Amygdala (tissue), 56 donors: ENCODE measurements at places on chromosomes 2 and 18.
A peak's percentile ranks its signal among the peaks of the same experiment; 100 is the strongest.

DNA sequence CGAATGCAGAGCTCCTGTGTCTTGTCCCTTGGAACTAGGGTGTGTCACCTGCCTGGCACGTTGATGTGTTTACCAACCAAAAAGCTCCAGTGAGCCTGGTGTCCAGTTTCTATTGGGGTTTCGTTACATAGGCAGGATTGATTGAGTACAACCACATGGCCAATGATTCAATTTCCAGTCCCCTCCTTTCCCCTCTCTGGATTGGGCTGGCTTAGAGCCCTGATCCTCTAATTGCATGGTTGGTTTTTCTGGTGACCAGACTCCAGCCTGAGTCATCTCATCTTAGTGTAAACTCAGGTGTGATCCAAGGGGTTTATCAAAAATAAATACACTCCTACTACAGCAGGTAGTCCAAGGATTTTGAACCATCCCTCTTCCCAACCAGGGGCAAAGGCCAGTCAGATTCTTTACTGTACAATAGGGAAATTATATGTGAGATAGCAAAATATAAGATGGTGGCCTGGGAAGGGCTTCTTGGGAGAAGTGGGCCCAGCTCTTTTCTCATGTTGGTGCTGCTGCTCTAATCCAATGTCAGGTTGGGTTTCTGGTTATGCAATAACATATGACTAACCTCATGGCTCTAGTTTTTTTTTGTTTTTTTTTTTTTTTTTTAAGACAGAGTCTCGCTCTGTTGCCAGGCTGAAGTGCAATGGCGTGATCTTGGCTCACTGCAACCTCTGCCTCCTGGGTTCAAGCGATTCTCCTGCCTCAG lies 64.7 kb upstream of the MGAT5 start:
- DNase-seq = no peak

DNA sequence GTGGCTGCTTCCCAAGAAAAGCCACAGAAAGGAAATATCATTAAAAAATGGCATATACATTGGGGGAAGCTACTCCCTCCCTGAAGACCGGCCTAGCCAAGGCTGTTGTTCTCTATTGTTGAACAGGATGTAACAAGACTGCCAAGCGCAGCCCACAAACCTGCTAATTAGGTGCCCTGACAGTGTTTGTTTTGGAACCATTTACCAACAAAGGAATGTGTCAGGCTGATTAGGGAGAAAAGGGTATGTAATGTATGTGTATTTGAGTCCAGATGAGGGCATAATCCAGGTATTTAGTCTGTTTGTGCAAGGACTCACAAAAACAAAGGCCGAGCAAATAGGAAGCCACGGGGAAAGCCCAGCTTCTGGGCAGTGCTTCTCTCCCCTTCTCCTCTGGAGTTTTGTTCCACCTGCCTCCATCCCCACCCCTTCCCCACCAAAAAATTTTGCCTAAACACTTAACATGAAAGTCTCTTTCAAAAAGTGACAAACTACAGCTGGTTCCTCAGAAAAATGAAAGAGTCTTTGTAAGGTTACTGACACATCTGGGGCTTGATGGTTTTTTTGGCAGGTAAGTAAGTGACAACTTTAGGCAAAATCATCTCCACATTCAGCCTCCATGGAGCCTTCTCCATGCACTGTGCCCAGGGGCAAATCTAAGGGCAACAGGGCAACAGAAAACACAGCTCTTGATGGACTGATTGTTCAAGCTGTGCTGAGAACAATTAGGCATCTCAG lies 78.3 kb upstream of the FZD5 start:
- DNase-seq = no peak

DNA sequence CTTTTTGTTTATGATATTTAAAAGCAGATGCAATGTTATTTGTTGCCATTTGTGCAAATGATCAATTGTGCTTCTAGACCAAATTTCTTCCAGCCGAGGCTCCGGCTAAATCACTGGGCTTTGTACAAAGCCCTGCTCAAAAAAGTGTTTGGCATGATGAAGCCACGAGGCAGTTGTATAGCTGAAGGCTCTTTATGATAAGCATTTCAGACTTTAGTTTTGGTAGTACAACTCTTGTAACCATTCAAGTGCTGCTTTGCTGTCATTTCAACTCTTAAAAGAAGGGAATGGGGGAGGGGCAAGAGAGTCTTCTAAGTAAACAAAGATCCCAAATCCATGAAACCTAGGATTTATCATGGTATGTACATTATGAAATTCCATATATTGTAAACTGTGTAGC lies 3.3 kb upstream of the ZNF532 start:
- no peak for DNase-seq

DNA sequence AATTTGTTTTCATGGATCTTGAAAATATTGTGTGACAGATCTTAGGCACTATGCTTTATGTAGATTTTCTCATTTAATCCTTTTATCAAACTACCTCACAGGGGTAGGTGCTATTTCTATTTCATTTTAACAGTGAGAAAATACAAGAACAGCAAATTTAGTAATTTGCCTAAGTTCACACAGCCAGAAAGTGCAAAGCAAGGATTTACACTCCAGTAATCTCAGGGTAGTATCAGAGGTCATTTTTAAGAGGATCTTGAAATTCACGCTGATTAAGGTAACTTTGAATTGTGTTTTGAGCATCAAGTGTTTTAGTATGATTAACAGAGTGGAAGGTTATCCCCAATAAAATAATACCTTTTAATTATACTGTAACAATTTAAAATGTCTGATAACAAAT lies 10.1 kb upstream of the KCNJ3 start:
- DNase-seq = no peak

- no peak for DNase-seq
Measured at GRCh38 chr2:191476901-191477300, 201.0 kb upstream of the NABP1 start.

- no peak for DNase-seq
Measured at GRCh38 chr2:201366146-201366545, 9.0 kb upstream of the FLACC1 start.

DNA sequence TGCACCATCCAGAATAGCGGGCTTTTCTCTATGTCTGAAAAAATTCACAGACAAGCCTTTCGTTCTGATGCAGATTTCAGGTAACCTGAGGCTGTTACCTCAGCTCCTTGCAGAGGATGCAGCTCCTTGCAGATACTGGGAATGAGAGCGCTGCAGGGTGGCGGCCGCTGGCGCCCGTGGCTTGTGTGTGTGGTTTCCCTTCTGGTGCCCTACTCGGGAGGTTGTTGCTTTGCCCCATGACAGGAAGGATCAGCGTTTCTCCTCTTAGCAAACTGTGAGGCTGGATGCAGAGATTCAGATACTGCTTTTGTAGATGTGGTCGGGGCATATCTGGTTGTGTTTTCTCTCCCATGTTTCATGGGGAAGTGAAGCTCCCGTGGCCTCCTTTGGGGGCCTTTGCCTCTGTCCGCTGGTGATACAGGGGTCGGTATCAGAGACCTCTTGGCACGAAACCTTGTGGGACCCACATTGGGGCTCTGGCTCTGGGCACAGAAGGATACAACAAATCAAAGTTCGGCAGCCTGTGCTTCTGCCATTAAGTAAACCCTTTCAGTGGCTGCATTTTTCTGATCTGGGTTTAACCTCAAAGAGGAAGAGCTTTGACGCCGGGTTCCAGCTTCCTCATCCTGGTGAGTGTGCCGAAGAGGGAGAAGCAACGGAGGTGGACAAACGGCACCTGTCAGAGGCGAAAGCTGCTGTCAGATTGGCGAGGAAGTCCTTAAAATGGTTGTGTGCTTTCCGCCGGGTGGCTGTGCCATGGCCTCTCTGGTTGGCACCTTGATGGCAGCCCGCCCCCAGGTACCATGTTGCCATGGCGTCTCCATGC lies 127.8 kb downstream of the MBP start:
- no peak for DNase-seq

DNA sequence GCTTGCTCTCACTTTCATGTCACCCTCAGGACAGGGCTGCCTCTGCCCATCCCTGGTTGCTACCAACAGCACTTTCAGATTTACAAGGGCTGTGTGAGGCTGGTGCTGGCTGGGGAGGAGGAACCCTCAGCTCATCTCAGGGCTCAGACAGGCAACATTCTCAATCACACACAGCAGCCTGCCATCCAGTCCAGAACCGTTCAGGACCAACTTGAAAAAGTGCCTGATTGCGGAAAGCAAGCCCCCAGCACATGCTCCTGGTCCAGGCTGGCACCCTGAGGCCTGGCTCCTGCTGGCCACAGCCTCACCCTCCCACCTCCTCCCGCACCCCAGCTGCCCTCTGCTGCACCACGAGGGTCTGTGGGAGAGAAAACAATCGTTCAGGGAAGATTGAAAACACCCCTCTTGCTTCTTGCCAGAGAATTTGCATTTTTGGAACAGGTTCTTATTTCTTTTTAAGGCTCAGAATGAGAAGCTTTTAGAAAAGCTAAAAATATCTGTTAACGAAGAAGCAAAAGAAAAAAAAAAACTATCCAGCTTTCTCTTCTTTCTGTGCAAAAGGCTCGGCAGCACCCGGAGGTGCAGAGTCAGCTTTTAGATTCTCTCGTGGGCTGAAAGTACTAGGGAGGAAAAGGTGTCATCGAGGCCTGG lies 403.8 kb upstream of the ID2 start:
- peak; percentile 34 for DNase-seq

DNA sequence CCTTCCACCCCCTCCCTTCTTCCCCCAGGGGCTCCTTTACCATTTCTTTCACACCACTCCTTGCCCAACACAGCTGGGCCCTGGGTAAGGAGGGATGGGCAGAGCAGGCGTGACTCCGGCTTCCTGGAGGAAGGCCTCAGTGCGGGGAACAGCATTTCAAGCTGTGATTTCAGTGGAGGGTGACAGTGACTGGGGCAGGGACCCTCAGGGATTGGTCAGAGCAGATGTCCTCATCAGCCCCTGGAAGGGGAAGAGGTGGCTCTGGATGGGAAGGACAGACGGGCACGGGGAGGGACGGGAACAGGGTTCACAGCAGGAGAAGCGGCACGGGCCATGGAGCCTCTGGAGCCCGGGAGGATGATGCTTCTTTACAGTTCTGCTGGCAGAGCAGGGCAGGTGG lies 130.8 kb upstream of the TWIST2 start:
- DNase-seq = no peak
